ENCODE measurements at places on chromosomes 5 and 9.

- DNase-seq = no peak
These were observed 62.8 kb downstream of the GOLM1 start for GRCh38 chr9:86036555-86036954.

- no peak for DNase-seq
These were observed 525 bp upstream of the DAPK1 start for GRCh38 chr9:87497080-87497603.

- DNase-seq = no peak
These were observed 6.8 kb downstream of the NNT start for GRCh38 chr5:43609752-43610151.

DNA sequence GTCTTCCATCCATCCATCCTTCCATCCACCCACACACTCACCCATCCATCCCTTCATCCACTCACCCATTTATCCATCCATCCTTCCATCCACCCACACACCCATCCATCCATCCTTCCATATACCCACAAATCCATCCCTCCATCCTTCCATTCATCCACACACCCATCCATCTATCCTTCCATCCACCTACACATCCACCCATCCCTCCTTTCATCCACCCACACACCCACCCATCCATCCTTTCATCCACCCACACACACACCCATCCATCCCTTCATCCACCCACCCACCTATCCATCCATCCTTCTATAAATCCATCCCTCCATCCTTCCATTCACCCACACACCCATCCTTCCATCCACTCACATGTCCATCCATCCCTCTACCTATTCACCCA, 23.6 kb downstream of the DRD1 start:
- DNase-seq = no peak

DNA sequence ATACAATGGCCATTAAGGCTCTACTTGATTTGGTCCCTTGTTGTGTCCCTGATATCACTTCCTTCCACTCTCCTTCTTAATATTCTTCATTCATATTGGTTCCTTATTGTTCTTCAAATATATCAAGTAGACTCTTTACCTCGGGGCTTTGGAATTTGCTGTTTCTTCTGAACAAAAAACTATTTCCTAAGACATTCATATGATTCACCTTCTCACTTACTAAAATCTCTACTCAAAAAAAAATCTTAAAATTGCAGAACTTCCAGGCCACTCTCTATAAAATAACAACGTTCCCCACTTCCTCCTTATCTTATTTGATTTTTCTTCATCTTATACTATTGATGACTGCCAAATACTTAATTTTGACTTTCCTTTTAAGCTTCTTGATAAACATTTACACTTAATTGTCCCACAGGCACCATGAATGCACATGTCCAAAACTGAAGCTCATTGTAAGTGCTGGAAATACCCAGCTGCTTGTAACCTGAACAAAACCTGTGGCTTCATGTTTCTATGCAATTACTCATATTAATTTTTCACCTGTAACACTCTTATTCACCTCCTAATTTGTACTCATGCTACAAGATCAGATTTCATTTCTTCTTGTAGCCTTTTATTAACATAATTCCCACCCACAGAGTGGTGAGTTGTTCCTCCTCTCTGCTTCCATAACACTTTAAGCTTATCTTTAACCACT, 58.4 kb upstream of the NUDT12 start:
- no peak for DNase-seq

DNA sequence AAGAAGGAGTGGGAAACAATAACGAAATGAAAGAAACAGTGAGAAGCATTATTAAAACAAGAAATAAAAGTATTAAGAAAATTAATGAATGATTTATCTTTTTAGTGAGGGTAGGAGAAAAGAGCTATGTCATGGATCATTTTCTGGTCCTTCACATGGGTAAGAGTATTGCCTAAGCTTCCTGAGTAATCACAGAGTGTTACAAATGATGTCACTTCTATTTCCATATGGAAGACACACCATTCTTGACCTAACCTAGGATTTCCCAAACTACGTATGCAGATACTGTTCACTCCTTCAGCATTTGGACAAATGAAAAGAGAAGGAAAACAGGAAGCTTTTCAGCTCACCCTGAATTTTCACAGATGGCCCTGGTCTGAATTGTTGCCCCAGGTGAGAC, 3.3 kb upstream of the TSLP start:
- no peak for DNase-seq

- DNase-seq = no peak
These were observed 59.9 kb downstream of the TLE1 start for GRCh38 chr9:81629440-81629839.

GRCh38 chr9:134291961-134292871, 34.0 kb upstream of the RXRA start:
- no peak for DNase-seq

GRCh38 chr9:131528186-131528585, 2.9 kb downstream of the UCK1 start:
- no peak for DNase-seq

- no peak for DNase-seq
These were observed 140.5 kb downstream of the SLIT3 start for GRCh38 chr5:169160405-169160901.

- no peak for DNase-seq
These were observed 194.0 kb downstream of the EFNA5 start for GRCh38 chr5:107476783-107477182.

GRCh38 chr5:36686881-36687280, 80.5 kb downstream of the SLC1A3 start:
- no peak for DNase-seq

DNA sequence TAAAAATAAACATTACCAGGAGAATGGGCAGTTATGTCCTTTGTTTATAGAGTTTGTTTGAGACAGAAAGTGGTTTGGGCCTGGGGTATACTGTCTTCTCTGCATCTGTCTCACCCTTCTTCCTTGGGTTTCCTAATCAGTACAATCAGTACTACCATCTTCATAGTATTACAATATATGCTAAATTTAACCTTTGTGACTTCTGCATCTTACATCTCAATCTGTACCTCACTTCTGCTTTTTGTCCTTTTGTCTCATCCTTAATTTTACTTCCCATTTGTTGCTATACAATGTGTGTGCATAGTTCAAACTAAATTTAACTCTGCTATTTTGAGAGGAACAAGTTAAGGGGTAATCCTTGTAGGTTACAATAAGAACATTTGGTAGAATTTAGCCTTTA, 19.6 kb downstream of the FBXO38 start:
- no peak for DNase-seq

GRCh38 chr5:107457138-107457537, 213.6 kb downstream of the EFNA5 start:
- no peak for DNase-seq

Measured in cardiac septum (tissue), 1 donor.